ENCODE measurements at places on chromosomes 16 and 17.
A peak's percentile ranks its signal among the peaks of the same experiment; 100 is the strongest.

DNA sequence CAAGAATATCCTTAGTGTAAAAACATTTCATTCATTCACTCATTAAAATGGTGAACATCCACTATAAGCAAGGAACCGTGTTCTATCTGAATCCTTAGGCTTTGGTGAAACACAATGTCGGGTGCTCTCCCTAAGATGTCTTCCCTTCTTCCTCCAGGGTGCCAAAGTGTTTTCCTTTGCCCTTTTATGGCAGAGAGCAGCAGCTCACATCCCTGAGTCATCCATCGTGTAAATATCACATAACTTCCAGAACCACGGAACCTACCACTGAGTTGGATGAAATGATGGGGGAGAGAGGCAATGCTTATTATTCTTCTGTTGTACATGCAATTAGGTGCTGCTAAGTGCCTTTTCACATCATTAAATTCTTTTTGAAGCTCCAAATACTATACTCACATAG is 50.2 kb downstream of the DNAH3 start:
- no peak for DNase-seq

GRCh38 chr16:30025574-30025973 is 2.6 kb downstream of the C16orf92 start:
- DNase-seq: no peak

GRCh38 chr17:79557276-79558090 is 53.4 kb downstream of the RBFOX3 start:
- no peak for DNase-seq

- DNase-seq: no peak
Observed at GRCh38 chr17:21253646-21254441, 634 bp upstream of the NATD1 start.

GRCh38 chr16:57957673-57958392 is 13.1 kb downstream of the CNGB1 start:
- DNase-seq: no peak

GRCh38 chr17:68437979-68438822 is 19.1 kb downstream of the WIPI1 start:
- DNase-seq: peak; percentile 49

- DNase-seq: no peak
Observed at GRCh38 chr16:745739-746138, 4.9 kb upstream of the CIAO3 start.

DNA sequence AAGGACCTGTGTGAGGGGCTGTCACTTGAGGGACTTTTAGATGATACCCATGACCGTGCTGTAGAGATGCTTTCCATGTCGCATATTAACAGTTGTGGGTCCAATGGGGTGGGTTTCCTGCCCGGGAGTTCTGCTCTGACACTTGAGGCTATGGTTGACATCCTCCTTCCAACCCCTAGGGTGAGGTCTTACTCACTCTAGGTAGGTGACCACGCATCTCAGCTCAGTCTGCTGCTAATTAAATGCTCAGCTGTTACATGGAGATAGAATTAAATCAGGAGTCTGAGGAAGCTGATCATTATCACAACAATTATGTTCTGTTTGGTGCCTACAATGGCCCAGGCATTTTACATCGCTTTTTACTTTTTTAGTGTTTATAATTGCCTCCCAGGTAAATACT is 40.2 kb downstream of the OSBPL7 start:
- no peak for DNase-seq

DNA sequence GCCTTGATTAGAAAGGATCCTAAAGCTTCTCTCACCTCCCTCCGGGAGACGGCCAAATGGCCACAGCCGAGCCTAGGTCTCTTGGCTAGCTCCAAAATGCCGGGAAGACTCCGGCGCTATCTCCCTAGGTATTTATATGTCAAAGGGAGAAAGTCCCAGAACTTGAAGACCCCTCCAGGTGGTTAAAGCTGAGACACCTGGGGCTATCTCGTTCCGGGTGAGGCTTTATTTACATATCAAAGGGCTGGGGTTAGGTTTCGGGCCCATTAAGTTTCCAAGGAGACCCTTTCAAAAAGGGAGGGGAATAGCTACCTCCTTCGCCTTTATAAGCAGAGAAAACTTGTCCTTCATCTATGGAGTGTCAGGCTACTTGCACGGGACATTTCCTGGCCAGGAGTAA is 70.9 kb upstream of the KIFC3 start:
- no peak for DNase-seq

GRCh38 chr17:34075076-34075475 is 180.0 kb upstream of the CCL2 start:
- DNase-seq: no peak

GRCh38 chr16:71421911-71422310 is 19.9 kb downstream of the TLE7 start:
- no peak for DNase-seq

GRCh38 chr17:83119987-83120864 is 40.8 kb downstream of the METRNL start:
- no peak for DNase-seq

DNA sequence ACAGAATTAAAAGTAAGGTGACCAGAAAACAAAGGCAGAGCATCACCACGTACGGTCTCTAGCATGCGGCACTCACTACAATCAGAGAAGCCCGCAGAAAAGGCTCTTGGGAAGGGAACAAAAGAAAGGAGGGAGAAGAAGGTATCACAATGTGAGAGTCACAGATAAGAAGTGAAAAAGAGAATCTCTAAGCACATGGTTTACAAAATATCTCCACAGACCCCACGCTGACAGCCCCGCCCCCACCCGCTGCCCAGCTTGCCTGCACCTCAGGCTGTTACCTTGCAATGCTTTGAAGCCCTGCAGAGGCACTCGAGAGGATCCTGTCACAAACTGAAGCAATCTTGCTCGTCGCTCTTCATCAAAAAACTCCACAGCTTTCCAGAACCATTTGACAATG is 40.5 kb downstream of the CEP95 start:
- no peak for DNase-seq

GRCh38 chr16:23416816-23417215 is 36.2 kb downstream of the COG7 start:
- no peak for DNase-seq

GRCh38 chr17:66351701-66352100 is 49.3 kb downstream of the PRKCA start:
- no peak for DNase-seq

DNA sequence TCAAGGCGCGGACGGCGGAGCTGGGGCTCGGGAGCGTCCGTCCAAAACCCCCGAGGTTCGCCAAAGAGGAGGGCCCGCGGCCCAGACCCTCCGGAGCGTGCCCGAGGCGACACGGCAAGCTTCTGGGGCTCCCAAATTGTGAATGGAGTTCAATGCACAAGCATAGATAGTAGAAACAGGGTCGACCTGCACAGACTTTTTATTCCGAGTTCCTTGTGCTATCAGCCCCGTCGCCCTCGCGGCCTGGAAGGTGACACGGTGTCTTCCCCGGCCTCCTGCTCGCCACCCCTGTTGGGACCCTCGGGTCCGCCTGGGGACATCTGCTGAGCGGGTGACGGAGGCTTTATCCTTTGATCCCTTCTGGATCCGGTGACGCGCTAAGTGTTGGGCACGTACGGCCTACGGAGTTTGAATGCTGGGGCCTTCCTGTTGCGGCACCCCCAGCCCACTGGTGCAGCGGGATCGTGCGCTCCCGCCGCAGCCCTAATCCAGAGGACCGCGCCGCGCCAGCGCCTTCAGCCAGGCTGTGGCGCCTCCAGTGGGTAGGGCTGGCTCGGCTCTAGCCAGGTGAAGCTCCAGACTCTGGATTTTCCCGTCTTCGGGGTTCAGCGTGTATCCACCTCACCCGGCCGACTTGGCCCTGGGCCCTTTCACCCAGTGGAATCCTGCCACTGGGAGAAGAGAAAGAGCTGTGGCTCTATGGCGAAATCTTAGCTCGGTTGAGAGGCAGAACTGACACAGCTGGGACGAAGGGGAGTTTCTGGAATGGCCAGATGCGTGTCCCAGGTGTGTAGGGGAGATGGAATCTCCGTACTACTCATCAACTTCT is 17.0 kb upstream of the NTN1 start:
- DNase-seq: no peak

DNA sequence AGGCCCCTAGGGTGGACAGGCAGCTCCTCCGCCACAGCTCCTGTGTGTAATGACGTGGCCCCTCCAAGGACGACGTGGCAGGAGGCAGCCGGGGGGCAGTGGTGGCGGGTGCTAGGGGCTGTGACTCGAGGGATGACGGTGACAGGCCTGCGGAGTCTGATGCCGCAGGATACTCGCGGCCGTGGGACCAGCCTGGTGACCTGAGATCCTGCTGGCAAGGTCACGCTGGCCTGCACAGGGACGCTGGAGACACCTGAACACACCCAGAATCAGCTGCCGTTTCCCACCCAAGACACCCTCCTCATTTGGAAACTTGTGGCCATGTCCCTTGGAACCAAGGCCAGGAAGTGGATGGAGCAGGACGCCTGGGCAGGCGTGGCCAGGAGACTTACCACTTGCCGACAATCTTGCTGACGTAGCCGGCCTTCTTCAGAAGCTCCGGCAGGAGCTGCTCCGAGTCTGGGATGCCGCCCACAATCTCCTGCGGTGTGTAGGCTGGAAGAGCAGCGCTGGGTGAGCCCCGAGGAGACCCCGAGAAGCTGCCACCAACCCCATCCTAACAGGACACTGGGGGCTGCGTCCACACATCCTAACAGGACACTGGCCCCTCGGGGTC is 16.0 kb downstream of the GALNS start:
- DNase-seq: no peak

- DNase-seq: no peak
Observed at GRCh38 chr16:79463841-79464240, 136.7 kb downstream of the MAF start.

All from stimulated activated naive CD4-positive, alpha-beta T cell (primary cell).